ENCODE measurements at places on chromosomes 13 and 19.

GRCh38 chr19:47429140-47429793 lies 9.9 kb upstream of the MEIS3 start:
- DNase-seq: no peak

GRCh38 chr13:75407998-75408397 lies 74.0 kb downstream of the TBC1D4 start:
- no peak for DNase-seq

GRCh38 chr19:16739546-16739945 lies 19.9 kb downstream of the NWD1 start:
- DNase-seq: no peak

- no peak for DNase-seq
Observed at GRCh38 chr13:52615134-52615801, 27.0 kb upstream of the HNRNPA1L2 start.

DNA sequence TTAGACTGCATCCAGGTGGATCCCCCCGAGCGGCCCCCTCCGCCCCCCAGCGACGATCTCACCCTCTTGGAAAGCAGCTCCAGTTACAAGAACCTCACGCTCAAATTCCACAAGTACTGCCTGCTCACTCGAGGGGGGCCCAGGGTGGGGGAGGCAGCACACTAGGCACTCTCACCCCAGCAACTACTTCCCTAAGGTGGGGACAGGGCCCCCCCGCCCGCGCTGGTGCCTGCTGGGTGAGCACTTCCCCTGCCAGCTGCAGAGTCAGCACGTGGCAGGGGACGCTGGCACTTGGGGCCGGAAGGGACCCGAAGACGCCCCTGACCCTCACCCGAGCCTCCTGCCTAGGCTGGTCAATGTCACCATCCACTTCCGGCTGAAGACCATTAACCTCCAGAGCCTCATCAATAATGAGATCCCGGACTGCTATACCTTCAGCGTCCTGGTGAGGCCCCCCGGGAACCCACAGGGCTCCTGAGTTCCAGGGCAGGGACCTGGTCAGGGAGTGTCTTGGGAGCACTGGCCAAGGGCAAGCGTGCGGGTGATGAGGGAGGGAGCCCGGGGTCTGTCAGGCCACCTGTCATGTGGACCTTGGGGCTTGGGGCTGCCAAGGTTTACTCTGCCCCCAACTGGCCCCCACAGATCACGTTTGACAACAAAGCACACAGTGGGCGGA lies 5.2 kb downstream of the MCOLN1 start:
- DNase-seq: no peak

GRCh38 chr19:2330255-2330631 lies 1.8 kb downstream of the SPPL2B start:
- no peak for DNase-seq

GRCh38 chr13:51130348-51130747 lies 19.3 kb upstream of the C13orf42 start:
- DNase-seq: no peak

GRCh38 chr13:62643799-62644524 lies 1228.3 kb upstream of the PCDH20 start:
- DNase-seq: no peak

DNA sequence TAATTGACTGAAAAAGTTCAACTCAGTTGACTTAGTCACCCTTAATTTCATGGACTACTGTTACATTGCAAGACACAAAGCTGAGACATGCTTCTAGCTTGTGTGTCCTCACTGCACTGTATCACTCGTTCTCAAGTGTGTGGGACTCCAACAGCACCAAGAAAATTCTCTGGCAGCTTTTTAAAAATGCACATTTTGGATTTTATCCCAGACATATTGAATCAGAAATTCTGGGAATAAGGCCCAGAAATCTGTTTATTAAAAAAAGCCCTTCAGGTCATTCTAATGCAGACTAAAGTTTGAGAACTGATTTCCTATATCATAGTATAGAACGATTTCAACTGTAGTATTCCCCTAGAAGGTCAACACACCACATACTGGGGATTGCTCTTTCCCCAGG lies 1485.3 kb downstream of the PCDH9 start:
- DNase-seq: no peak

- DNase-seq: no peak
Observed at GRCh38 chr19:51820011-51820410, 25.1 kb downstream of the FPR3 start.

- no peak for DNase-seq
Observed at GRCh38 chr19:58557221-58558065, 968 bp downstream of the UBE2M start.

DNA sequence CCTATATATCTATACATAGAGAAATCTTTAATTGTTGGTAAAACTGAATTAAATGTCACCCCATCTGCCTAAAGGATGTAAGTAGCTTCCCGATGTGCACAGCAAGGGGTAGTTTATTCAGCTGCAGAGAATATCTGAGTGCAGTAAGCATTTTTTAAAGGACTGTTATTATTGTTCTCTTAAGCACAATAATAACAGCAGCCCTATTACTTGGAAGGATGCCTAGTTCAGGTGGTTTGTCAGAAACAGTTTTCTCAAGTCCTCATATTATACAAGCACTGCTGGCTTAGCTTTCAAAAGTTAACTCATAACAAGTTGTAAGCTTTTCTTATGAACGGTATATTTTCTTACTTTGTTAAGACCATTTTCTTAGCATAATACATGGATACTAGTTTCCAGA lies 142.6 kb downstream of the CRYL1 start:
- DNase-seq: no peak

DNA sequence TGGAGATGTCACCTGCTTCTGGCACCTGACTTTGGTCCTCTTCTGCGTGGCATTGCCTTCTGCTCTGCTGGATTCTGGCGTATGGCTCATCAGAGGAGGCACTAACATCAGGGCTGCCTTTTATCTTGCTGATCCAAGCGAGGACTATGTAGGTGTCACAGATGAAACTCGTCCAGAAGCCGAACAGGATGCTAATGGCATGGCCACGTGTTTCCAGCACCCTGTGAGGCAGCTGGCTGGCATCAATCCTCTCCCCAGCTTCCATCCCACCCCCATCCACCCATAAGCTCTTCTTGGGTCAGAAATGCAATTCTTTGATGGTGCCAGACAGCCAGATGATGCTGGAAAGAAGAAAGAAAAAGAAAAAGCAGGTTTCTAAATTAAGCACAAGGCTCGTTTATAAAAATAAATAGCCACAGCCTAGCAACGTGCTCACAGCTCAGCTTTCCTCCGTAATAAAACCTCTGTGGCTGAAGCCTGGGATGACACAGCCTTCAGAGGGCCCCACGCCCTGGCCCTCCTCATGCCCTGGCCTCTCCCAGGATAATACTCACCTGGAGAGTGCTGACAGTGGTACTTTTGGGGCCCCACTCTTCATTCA lies 212.9 kb upstream of the SERP2 start:
- DNase-seq: no peak

DNA sequence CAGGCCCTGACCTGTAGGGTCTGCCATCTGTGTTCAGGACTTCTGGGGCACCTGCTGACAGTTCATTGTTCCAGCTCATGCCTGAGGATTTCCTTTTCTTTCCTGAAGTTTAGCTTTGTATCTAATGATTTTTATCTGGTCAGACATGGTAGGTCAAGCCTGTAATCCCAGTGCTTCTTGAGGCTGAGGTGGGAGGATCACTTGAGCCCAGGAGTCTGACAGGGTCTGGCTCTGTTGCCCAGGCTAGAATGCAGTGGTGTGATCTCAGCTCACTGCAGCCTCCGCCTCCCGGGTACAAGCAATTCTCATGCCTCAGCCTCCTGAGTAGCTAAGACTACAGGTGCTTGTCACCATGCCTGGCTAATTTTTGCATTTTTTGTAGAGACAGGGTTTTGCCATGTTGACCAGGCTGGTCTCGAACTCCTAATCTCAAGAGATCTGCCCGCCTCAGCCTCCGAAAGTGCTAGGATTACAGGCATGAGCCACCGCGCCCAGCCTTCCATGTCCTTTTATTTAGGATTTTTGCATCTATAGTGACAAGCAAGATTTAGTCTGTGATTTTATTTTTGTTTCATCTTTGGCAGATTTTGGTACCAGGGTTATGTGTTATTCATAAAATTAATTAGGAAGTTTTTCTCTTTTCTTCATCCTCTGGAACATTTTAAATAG lies 33.2 kb downstream of the CHST8 start:
- DNase-seq: no peak

DNA sequence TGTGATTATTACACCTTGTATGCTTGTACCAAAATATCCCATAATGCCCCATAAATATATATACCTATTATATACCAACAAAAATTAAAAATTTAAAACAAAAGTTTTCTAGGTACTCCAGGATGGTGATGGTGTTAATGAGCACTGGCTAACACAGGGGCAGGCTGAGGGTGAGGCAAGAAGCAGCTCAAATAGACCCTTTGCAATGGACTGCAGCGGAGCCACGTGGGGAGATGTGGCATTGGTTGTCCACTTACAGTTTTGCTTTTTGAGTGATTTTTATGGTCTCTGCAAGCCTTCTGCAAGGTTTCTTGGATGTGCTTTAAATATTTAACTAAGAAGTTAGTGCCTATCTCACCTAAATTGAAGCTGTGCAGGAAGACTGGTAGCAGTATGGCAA lies 132.9 kb downstream of the RAP2A start:
- no peak for DNase-seq

DNA sequence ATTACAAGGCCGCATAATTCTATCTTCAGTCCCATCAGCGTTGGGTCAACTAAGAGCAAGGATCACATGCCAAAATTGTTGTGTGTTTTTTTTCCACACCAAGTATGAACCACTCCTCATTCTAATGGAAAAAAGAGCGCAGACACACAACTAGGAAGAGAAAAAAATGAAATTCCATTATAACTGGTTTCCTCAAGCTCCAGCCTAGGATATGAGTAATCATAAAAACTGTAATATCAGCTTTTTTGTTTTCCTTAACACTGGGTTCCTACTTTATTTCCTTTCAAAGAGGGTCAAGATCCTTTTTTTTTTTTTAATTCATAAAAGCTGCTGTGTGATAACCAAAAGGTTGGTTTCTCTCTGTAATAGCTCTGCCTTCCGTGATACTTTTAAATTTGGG lies 19.4 kb downstream of the TSHZ3 start:
- no peak for DNase-seq

GRCh38 chr13:41696163-41697003 lies 239.0 kb downstream of the RGCC start:
- DNase-seq: no peak

DNA sequence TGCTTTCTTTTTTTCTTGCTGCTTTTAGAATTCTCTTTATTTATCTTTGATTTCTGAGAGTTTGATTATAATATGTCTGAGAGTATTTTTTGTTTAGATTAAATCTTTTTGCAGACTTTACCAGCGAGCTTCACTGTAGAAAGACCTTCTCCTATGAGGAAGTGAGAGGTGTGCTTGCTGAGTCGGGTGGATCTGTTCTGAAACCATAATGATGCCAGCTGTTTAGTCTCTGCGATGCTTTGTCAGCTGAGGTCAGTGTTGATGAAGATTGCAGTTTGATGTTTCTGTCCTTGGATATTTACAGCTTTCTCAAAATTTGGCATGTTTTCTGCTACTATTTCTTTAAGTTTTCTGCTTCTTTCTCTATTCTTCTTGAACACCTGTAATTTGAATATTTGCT lies 309.1 kb upstream of the SLITRK6 start:
- no peak for DNase-seq

DNA sequence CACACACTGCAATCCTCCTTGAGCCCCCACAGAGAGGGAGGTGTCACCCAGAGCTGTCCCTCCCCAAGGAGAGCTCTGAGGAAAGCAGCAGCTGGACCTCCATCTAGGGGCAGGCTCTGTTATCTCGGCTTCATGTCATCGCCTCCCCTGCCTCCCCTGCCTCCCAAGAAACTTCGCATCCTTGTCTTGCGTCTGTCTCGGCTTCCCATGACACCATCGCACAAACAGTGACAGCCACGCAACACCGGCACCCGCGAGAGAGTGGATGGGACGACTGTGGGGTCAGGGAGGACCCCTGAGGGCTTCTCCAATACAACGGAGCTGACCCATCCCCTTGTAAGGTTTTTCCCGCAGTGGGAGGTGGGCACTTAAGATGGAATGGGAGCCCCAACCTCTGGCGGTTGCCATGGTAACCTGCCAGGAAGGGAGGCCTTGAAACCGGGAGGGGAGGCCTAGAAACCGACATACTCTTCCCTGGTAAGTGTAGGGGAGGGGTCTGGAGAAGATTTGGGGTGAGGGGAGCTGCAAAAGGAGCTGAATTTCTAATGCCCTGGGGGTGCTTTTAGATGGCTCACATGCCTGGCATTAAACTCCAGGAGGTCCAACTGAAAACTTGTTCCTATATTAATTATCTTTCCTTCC lies 16.3 kb downstream of the TLE2 start:
- DNase-seq: no peak
